Pulmonary artery endothelial cell (primary cell): ENCODE measurements at places on chromosomes 5 and 9.

DNA sequence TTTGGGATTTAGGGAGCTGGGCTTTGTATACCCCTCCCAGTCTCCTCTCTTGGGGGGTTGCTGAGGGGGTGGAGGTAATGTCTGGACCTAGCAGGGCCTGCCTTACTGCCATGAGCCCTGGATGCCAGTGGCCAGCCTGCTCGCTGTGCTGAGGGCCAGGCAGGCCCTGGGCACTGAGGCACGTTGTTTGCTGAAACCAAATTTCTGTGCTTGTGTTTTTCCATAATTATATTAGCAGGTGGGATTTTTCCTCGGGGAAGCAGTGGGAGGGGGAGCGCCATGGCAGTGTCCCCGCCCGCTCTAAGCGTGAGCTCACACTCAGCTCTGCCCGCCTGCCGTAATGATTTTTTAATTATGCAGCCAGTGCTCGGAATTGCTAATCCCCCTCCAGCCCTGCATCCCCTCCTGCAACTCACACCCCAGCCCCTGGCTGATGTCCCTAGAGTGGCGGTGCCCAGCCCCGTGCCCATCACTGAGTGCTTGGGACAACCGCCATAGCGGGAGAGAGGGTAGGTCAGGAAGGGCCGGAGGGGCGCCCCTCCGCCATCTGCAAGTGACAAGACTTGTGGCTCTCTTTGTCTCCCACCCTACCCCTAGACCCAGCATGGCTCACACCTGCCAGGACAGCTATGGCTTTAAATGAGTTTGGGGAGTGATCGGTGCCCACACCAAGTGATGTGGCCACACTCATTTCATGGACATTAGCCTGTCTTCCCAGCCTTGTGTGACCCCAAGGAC is 20.9 kb downstream of the CXXC5 start:
- no peak for DNase-seq

DNA sequence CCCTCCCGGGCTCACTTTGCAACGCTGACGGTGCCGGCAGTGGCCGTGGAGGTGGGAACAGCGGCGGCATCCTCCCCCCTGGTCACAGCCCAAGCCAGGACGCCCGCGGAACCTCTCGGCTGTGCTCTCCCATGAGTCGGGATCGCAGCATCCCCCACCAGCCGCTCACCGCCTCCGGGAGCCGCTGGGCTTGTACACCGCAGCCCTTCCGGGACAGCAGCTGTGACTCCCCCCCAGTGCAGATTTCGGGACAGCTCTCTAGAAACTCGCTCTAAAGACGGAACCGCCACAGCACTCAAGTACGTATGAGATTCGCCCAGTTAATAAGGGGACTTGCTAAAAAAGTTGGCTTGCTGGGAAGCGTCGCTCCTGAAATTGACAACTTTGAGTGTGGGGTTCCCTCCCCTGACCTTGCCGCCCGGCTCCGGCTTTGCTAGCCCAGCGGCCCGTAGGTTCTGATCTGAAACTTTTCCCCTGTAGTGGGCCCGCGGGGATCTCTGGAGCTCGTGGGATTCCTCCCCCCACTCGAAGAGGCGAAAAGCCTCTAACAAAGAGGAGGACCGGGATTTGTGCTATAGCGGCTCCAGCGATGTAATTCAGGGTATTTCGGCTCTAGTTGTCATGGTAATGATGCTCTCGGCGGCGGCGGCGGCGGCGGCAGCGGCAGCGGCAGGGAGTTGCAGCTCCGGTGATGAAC is 572 bp downstream of the NR4A3 start:
- DNase-seq: no peak

DNA sequence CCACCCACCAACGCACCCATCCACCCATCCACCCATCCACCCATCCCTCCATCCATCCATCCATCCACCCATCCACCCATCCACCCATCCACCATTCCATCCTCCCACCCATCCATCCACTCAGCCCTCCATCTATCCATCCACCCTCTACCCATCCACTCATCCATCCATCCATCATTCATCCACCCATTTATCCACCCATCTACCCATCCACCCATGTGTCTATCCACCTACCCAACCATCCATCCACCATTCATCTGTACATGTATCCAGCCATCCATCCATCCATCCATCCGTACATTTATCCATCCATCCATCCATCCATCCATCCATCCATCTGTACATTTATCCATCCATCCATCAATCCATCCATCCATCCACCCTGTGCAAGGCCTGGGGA is 11.1 kb upstream of the VAV2 start:
- no peak for DNase-seq

- DNase-seq: peak; percentile 81
These were observed at the start of the genes HARS1 and HARS2 for GRCh38 chr5:140690941-140691924. Gene HARS1, minus strand, starts transcription at chr5:140691370. Its CDS starts 66 bp downstream, at chr5:140691304. Gene HARS2, plus strand, starts transcription at chr5:140691455. Its CDS starts 194 bp downstream, at chr5:140691649.

- DNase-seq: no peak
These were observed 173.8 kb downstream of the AUH start for GRCh38 chr9:91187965-91188344.
